ENCODE measurements at places on chromosomes 16 and 17.

DNA sequence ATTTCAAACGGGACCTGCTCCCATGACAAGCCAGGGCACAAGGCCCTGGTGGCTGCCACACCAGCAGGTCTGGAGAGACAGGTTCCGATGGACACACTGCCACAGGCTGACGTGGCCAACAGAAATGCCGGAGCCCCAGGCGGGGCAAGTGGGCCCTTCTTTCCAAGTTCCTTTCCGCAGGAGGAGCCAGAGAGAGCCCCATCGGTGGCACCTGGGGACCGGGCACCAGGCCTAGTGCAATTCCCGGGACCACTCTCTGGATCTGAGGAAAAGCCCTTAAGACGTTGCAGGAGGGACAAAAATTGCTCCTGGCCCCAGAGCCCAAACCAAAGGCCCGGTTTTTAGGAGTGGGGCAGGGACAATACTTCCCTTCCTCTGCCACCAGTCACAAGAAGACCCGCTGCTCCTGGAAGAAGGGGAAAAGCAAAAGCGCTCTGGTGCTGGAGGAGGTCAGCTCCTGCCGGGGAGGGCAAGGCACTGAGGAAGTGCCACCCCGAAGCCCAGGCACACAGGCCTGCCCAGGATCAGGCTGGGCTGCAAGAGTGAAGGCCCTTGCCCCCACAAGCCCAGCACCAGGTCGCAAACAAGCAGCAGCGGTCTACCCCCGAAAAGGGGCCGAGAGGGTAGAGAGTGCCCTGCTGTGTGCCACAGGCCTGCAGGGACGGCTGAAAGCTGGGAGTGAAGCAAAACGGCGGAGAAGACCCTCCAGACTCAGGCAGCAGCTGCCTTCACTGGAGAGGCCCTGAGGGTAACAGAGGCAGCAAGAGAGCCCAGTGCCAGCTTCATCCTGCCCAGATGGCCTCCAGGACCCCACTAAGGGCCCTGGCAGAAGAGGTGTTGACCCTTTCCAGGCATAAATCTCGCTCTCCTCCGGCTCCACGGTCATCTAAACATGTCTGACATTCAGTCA, 29.1 kb downstream of the MAP1LC3B start:
- no peak for DNase-seq

DNA sequence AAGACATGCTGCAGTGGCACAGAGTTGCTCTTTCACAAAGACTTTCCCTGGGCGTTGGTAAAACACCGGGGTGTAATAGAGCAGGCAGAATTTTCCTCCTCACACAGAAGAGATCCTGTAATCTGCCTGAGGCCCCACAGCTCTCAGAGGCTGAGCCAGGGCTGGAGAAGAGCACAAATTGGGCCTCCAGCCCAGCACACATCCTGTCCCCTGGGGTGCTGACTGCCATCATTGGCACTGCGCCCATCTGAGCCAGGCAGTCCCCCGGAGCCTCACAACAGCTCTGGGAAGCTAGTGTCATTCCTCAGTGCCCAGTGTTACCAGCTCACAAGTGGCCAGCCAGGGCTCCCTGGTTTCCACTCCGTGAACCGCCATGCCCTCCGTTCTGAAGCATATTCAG, 119.4 kb downstream of the SOCS1 start:
- DNase-seq, result no peak

DNA sequence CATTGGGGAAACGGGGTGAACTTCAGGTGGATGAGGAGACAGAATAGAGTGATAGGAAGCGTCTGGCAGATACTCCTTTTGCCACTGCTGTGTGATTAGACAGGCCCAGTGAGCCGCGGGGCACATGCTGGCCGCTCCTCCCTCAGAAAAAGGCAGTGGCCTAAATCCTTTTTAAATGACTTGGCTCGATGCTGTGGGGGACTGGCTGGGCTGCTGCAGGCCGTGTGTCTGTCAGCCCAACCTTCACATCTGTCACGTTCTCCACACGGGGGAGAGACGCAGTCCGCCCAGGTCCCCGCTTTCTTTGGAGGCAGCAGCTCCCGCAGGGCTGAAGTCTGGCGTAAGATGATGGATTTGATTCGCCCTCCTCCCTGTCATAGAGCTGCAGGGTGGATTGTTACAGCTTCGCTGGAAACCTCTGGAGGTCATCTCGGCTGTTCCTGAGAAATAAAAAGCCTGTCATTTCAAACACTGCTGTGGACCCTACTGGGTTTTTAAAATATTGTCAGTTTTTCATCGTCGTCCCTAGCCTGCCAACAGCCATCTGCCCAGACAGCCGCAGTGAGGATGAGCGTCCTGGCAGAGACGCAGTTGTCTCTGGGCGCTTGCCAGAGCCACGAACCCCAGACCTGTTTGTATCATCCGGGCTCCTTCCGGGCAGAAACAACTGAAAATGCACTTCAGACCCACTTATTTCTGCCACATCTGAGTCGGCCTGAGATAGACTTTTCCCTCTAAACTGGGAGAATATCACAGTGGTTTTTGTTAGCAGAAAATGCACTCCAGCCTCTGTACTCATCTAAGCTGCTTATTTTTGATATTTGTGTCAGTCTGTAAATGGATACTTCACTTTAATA, 7.0 kb upstream of the TMEM235 start:
- no peak for DNase-seq

DNA sequence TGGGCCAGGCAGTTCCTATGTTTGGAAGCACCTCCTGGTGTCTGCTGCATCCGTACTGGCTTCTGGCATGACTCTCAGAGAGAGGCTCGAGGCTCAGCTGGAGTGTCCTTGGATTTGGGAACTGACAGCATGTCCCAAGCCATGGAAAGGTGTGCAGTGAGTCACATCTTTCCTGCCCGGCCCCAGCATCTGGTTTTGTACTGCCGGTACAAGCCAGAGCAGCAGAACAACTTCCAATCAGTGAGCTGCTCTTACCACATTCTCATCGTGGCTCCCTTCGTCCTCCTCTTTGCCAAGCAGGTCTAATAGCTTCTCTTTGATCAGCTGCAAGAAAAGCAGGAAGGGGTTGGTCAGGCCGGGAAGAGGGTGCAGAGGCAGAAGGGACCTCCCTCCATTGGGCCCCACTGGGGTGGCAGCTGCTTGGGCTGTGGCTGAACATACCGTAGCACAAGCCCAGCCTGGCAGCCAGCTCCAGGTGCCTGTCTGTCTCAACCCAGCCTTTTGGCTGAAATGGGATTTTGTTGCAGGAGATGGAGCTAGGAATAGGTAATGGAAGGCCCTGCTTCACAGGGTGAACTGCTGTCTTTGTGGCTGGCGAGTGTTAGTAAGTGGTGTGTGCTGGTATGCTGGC, 24.2 kb downstream of the SPACA3 start:
- no peak for DNase-seq

- DNase-seq, result no peak
Observed at GRCh38 chr16:62029947-62030346, 6.3 kb downstream of the CDH8 start.

- DNase-seq, result no peak
Observed at GRCh38 chr16:11634312-11634711, 33.9 kb upstream of the SNN start.
